Activated CD8-positive, alpha-beta memory T cell treated with anti-CD3 and anti-CD28 coated beads for 36 hours (primary cell): ENCODE measurements at places on chromosomes 11 and 22. TPM values are rescaled to one million over a fixed set of nuclear protein-coding genes. Genes with fewer than 3 reads are reported as not detected.

Gene RAB3IL1
- total RNA-seq: not detected

Gene OR4C15
- total RNA-seq: not detected

Gene RAB39A
- total RNA-seq: 0.23 TPM

Gene MED15
- total RNA-seq: 90.1 TPM

Gene DLG2
- 1.4 TPM for total RNA-seq

Gene CBY1
- 13.6 TPM for total RNA-seq

Gene CDKN1C
- total RNA-seq: 0.55 TPM

Gene GAL
- total RNA-seq: 2.6 TPM

Gene LYVE1
- not detected for total RNA-seq

Gene KRTAP5-10
- not detected for total RNA-seq

Gene RFPL2
- not detected for total RNA-seq

Gene SLC25A45
- total RNA-seq: 12.5 TPM

Gene MMP8
- not detected for total RNA-seq

Gene FIBIN
- not detected for total RNA-seq

Gene AQP11
- total RNA-seq: 0.55 TPM

Gene CRY2
- total RNA-seq: 14.3 TPM

Gene CEND1
- total RNA-seq: 1.3 TPM

Gene TRIM66
- total RNA-seq: 26.7 TPM

Gene GRM5
- not detected for total RNA-seq

Gene CARD18
- not detected for total RNA-seq

Gene CHRM4
- total RNA-seq: not detected

Gene SPDYC
- not detected for total RNA-seq

Gene VSIG10L2
- total RNA-seq: not detected

Gene SMIM35
- 0.32 TPM for total RNA-seq

Gene KCNE3
- not detected for total RNA-seq

Gene RCN1
- 37.9 TPM for total RNA-seq

Gene BUD13
- total RNA-seq: 32.1 TPM

Gene MYO18B
- total RNA-seq: 0.57 TPM

Gene TTC36
- 0.38 TPM for total RNA-seq

Gene TRIM34
- total RNA-seq: 3.6 TPM

Gene C1QTNF6
- total RNA-seq: 3.4 TPM

Gene PKP3
- not detected for total RNA-seq

Gene GTSE1
- total RNA-seq: 34.3 TPM

Gene ANO9
- 21.9 TPM for total RNA-seq

Gene APOBEC3G
- total RNA-seq: 129 TPM

Gene CD44
- 449 TPM for total RNA-seq

Gene OR8G5
- not detected for total RNA-seq

Gene MPPED1
- total RNA-seq: not detected

Gene POTEH
- not detected for total RNA-seq

Gene EFCAB6
- total RNA-seq: 0.44 TPM

Gene OR2AG1
- not detected for total RNA-seq

Gene TEX54
- total RNA-seq: 1.4 TPM

Gene BATF2
- not detected for total RNA-seq

Gene STX3
- total RNA-seq: 9.4 TPM

Gene SYT12
- not detected for total RNA-seq

Gene OR1S1
- not detected for total RNA-seq

Gene C2CD3
- total RNA-seq: 34.3 TPM

Gene ABCG4
- total RNA-seq: 0.08 TPM

Gene GATD1
- total RNA-seq: 52.6 TPM

Gene TMEM86A
- 1.3 TPM for total RNA-seq

Gene OR52N1
- total RNA-seq: not detected

Gene MIAT
- total RNA-seq: 15.4 TPM

Gene NRIP3
- 1.3 TPM for total RNA-seq
